ENCODE measurements at places on chromosomes 1 and 21. TPM values are rescaled to one million over a fixed set of nuclear protein-coding genes. Genes with fewer than 3 reads are reported as not detected.

- no peak for DNase-seq
These were observed 71.3 kb upstream of the PRDX6 start for GRCh38 chr1:173405834-173406233.

DNA sequence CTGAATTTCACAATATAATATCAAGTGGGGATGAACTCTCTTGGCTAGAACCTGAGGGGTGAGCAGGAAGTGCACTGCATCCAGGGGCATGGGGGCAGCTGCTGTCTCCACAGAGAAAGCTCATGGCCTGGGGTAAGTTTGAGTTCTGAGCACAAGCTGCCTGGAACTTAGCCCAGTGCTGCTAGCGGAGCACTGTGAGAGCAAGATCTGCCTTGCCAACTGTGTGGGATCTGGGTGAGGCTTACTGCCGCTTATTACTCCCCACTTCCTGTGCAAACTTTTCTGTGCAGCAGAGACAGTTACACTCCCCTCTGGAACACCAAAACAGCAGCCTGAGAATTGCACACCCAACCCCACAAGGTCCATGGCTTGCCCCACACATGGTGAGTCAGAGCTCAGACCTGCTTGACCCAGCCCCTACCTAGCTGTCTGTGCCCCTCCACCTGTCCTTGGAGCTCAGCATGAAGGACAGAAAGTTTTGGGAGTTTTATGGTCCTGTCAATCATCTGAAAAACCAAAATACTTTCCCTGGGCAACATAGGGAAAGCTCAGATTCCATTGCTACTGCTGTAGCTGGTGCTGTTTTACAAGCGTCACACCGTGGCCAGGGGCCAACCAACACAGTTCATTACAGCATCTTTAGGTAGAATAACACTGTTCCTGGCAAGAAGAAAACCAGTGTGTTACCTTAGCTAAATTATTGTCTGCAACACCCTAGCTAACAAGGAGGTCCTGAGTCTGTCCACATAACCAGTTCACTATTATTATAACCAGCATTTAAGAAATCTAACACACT, 762.1 kb upstream of the NEGR1 start:
- no peak for DNase-seq

GRCh38 chr1:96703186-96703585, 18.4 kb upstream of the PTBP2 start:
- DNase-seq = no peak

DNA sequence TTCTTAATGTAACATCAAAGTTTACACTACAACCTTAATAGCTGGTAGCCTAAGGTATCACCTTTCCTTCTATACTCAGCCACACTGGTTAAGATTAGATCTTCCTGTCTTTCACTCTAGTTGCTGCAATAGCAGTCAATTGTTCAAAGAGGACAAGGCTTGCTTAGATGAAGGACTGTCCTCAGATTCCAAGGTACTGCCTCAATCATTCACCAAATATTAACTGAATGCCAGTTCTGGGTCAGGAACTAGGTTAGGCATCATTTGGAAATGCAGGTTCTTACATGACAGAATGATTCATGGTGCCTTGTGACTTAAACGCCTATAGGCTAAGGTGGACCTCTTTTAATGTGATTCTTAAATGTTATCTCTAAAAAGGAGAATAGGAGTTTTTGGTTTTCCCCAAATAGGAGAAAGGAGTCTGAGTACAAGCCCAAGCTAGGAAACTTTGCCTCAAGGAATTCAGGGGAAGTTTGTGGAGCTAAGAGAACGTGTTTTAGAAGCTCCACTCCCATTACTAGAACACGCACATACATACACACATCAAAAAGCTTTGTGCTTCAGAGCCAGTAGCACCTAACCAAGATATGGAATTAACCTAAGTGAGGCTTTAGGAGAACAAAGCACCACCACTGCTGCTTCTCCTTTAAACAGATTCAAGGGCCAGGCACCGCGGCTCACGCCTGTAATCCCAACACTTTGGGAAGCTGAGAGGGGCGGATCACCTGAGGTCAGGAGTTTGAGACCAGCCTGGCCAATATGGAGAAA, 8.5 kb upstream of the WDR47 start:
- DNase-seq = no peak

- no peak for DNase-seq
These were observed 923 bp downstream of the CAP1 start for GRCh38 chr1:40041466-40041838.

DNA sequence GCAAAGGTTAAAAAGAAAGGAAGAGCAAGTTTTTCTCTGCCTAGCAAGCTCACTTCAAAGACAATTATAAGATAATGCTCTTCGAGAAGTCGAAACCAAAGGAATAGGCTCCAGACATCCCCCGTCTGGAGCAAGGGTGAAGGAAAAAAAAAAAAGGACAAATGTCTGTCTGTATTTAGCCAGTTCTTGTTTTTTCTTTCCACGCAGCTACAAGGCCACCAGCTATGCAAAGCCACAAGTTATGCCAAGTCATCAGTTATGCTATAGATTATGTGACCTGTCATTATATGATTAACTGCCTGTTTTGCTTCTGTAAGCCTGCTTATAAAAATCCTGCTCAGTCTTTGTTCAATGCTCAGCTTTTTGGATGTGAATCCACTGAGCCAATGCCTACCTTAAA, 2.4 kb upstream of the THEM5 start:
- DNase-seq = no peak

GRCh38 chr1:236058141-236058934, 6.6 kb downstream of the NID1 start:
- no peak for DNase-seq

- DNase-seq = no peak
These were observed 10.8 kb upstream of the TIAM1 start for GRCh38 chr21:31354604-31355443.

DNA sequence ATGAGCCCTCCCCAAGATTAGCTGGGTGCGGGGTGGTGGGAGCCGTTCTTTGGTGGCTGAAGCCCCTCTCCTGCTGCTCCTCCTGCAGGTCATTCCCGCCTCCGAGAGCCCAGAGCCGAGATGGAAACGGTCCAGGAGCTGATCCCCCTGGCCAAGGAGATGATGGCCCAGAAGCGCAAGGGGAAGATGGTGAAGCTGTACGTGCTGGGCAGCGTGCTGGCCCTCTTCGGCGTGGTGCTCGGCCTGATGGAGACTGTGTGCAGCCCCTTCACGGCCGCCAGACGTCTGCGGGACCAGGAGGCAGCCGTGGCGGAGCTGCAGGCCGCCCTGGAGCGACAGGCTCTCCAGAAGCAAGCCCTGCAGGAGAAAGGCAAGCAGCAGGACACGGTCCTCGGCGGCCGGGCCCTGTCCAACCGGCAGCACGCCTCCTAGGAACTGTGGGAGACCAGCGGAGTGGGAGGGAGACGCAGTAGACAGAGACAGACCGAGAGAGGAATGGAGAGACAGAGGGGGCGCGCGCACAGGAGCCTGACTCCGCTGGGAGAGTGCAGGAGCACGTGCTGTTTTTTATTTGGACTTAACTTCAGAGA, 448 bp downstream of the G0S2 start:
- DNase-seq = peak; percentile 83

- no peak for DNase-seq
These were observed 16.2 kb upstream of the DNASE2B start for GRCh38 chr1:84382127-84382526.

DNA sequence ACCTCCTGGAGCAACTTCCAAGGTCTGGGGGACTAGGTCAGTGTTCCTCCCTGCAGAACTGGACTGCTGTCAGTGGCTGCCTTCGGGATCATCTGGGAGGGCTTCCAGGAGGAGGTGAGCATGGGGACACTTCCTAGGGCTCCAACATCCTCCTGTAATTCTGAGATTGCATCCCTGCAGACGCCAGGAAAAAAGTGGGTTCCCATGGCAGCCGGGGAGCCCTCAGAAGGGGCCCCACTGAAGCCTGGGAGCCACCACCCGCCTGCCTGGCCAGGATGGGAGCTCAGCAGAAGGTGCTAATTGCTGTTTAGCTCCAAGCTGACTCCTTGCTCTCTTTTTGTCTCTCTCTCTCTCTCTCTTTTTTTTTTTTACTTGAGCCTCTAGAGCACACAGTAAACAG, 16.1 kb upstream of the ARF1 start:
- no peak for DNase-seq

Gene CAPZB
- 213 TPM for total RNA-seq

Gene SMCP
- not detected for total RNA-seq

Gene FAM72A
- 0.35 TPM for total RNA-seq

Gene RNF223
- total RNA-seq = not detected
